ENCODE measurements at places on chromosomes 1 and 21. TPM values are rescaled to one million over a fixed set of nuclear protein-coding genes. Genes with fewer than 3 reads are reported as not detected.
A peak's percentile ranks its signal among the peaks of the same experiment; 100 is the strongest.

LCE3D gene
- not detected for total RNA-seq

LEPR gene
- total RNA-seq = 7.2 TPM

PYHIN1 gene
- total RNA-seq = not detected

S100A10 gene
- 352 TPM for total RNA-seq

AMY1A gene
- not detected for total RNA-seq

NPPB gene
- 146 TPM for total RNA-seq

IQGAP3 gene
- 28.6 TPM for total RNA-seq

ANXA9 gene
- total RNA-seq = not detected

VWA5B1 gene
- 0.38 TPM for total RNA-seq

CDA gene
- total RNA-seq = 1.3 TPM

STUM gene
- 0.04 TPM for total RNA-seq

DNA sequence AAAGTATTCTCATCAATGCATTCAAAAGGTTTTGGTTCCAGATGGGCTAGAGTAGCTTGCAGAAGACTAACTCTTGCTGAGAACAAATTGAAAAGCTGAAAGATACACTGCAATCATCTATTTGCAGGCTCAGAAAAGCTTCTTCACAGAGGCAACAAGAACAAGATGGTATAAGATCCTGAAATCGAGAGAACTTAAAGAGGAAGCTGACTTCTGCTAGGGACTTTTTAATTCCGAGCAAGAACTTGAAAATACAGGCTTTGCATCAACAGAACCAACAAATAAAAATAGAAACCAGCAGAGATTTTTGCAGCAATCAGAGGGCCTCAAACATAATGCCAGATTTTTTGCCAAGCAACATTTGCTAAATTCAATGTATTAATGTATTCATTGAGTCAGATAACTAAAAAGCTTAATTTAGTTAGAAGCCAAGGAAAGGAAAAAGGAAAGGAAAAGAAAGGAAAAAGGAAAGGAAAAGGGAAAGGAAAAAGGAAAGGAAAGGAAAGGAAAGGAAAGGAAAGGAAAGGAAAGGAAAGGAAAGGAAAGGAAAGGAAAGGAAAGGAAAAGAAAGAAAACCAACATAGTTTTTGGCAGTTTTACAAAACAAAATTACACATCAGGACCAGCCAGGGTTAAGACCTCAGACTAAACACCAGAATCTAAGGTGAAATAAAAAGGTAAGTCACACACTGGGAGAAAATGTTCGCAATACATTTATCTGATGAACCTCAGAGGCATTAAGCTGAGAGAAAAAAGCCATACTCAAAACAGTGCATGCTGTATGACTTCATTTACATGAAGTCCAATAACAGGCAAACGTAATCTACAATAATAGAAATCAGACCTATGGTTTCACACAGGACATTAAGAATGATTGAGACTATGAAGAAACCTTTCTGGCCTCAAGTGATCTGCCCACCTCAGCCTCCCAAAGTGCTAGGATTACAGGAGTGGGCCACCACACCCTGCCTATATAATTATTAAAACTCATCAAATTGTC is 42.6 kb downstream of the FAF1 start:
- no peaks in the 10 kb centered on the region for H3K27me3 ChIP-seq
- H3K36me3 ChIP-seq = no peaks in the 10 kb centered on the region
- H3K27ac ChIP-seq = no peak overlapping the region
- DNase-seq = no peak
- H3K4me1 ChIP-seq = no peaks in the 10 kb centered on the region
- no peak overlapping the region for H3K4me3 ChIP-seq

GRCh38 chr1:232911027-232911599 is 39.3 kb upstream of the NTPCR start:
- H3K27me3 ChIP-seq = peaks cover 3% of the 10 kb centered on the region
- no peak for DNase-seq
- no peaks in the 10 kb centered on the region for H3K4me1 ChIP-seq
- H3K27ac ChIP-seq = no peak overlapping the region
- H3K36me3 ChIP-seq = no peaks in the 10 kb centered on the region

DNA sequence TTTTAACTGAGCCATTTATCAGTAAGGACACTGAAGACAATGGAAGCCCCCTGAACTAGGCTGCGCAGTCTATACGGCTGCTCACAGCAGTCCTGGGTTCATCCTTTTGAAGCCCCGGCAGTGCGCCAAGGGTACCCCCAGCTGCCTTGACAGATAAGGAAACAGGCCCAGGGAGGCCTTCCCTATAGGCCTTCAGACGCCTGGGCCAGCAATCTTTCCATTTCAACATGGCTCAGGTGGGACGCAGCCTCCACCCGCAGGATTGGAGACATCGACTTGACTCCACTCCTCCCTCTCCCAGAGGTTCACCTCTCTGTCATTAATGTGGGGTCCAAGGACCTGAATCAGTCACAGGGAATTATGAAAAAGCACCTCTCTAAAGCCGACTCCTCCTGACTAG is 2.8 kb upstream of the LYPD8 start:
- no peaks in the 10 kb centered on the region for H3K36me3 ChIP-seq
- no peaks in the 10 kb centered on the region for H3K27me3 ChIP-seq
- H3K4me3 ChIP-seq = no peak overlapping the region
- no peak overlapping the region for H3K27ac ChIP-seq
- H3K4me1 ChIP-seq = no peaks in the 10 kb centered on the region

GRCh38 chr21:30027986-30028385 is 88.2 kb upstream of the GRIK1 start:
- no peaks in the 10 kb centered on the region for H3K36me3 ChIP-seq
- no peak for DNase-seq
- no peaks in the 10 kb centered on the region for H3K27me3 ChIP-seq
- H3K4me1 ChIP-seq = no peaks in the 10 kb centered on the region

GRCh38 chr1:199691540-199691939 is 336.0 kb upstream of the NR5A2 start:
- no peak for DNase-seq
- no peaks in the 10 kb centered on the region for H3K36me3 ChIP-seq
- H3K4me1 ChIP-seq = peaks cover 8% of the 10 kb centered on the region
- H3K27me3 ChIP-seq = no peaks in the 10 kb centered on the region
- no peak overlapping the region for H3K27ac ChIP-seq
- H3K4me3 ChIP-seq = no peak overlapping the region

DNA sequence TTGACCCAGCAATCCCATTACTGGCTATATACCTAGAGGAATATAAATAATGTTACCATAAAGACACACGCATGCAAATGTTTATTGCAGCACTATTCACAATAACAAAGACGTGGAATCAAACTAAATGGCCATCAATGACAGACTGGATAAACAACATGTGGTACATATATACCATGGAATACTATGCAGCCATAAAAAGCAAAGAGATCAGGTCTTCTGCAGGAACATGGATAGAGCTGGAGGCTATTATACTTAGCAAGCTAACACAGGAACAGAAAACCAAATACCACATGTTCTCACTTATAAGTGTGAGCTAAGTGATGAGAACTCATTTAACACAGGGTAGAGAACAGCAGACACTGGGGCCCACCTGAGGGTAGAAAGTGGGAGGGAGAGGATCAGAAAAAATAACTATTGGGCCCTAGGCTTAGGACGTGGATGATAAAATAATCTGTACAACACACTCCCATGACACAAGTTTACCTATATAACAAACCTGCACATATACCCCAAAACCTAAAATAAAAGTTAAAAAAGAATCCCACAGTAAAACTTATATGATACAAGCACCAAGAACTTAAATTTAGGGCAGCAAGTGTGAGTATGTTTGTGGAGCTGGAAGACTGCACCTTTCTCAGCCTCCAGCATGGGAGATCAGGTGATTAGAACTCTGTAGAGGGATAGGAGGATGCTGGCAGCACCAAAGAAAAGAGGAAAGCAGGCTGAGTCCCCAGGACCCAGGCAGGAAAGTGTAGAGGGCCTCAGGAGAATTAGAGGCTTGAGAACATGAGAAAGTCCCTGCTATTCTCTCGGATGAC is 320.8 kb upstream of the USP24 start:
- H3K4me1 ChIP-seq = no peaks in the 10 kb centered on the region
- H3K27me3 ChIP-seq = no peaks in the 10 kb centered on the region
- DNase-seq = no peak
- H3K27ac ChIP-seq = no peak overlapping the region
- no peaks in the 10 kb centered on the region for H3K36me3 ChIP-seq

DNA sequence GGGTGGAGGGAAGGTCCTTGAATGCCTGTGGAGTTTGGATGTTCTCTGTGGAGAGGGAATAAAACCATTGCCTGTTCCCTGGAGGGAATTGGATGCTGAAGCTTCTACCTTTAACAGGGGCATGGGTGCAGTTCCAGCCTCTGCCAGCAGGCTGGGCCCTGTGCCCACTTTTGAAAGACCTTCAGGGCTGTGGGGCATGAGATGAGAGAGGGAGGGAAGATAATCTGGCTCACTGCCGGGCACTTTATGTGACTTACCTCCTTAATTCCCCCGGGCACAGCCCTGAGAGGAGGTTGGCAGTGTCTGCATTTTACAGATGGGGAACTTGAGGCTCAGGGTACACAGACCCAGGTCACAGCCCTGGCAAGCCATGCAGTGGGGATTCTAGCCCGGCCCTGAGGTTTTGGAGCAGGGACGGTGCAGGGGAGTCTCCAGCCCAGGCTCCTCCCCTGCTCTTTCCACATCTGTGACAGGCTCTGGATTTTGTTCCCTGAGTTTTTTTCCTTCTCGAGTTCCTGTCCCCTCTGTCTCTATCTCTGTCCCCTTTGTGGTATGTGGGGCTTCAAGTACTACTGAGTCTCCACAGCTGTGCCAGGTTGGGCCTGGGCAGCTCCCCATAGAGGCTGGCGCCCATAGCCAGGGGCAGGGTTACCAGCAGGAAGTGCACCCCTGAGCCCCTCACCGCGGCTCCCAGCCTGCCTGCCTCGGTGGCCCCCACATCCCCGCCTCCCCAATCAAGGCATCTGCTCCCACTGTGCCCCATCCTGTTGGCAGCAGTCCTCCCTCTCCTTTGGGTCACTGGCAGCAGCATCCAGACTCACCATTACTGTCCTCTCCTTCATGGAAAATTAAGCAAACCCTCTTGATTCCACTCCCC is 14.0 kb upstream of the THEMIS2 start:
- H3K27me3 ChIP-seq = no peaks in the 10 kb centered on the region
- no peak overlapping the region for H3K27ac ChIP-seq
- DNase-seq = peak; percentile 96
- H3K36me3 ChIP-seq = no peaks in the 10 kb centered on the region

DNA sequence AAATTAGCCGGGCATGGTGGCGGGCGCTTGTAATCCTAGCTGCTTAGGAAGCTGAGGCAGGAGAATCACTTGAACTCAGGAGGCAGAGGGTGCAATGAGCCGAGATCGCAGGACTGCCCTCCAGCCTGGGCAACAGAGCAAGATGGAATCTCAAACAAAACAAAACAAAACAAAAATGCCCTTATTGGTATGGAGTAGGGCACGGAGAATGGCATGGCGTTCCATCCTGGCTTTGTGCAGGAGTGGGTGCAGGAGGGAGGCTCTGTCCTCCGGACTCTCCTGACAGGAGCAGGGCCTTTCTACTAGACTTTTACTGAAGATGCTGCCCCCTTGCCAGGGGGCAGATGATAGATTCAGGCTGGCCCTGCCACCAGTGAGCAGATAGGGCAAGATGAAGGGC is 1.0 kb downstream of the TMEM61 start:
- no peak for DNase-seq
- no peak overlapping the region for H3K4me3 ChIP-seq
- H3K36me3 ChIP-seq = no peaks in the 10 kb centered on the region
- H3K4me1 ChIP-seq = no peaks in the 10 kb centered on the region
- no peak overlapping the region for H3K27ac ChIP-seq
- H3K27me3 ChIP-seq = peaks cover 36% of the 10 kb centered on the region

DNA sequence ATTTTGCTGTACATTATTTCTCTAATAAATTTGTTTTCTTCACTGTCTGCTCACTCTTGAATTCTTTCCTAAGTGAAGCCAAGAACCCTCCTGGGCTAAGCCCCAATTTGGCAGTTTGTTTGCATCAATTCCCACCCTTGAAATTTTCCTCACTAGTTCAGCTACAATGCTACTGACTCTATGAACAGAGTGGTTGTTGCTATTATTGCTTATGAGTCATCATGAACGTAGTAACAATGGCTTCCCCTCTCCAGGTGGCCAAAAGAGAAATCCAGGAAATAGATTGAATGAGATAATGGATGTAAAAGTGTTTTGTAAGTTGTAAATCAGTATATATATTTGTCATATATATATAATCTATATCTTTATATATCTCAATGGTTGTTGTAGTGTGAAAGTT is 193.0 kb downstream of the URB2 start:
- H3K27me3 ChIP-seq = no peaks in the 10 kb centered on the region
- no peak for DNase-seq
- no peaks in the 10 kb centered on the region for H3K4me1 ChIP-seq
- H3K36me3 ChIP-seq = no peaks in the 10 kb centered on the region
- peak overlapping the region; percentile 19 for H3K4me3 ChIP-seq

- H3K36me3 ChIP-seq = no peaks in the 10 kb centered on the region
- H3K27me3 ChIP-seq = no peaks in the 10 kb centered on the region
- no peak for DNase-seq
- H3K27ac ChIP-seq = no peak overlapping the region
- no peaks in the 10 kb centered on the region for H3K4me1 ChIP-seq
These were observed 138.9 kb downstream of the NR5A2 start for GRCh38 chr1:200166411-200166810.

GRCh38 chr1:110328274-110328673 is 10.9 kb upstream of the RBM15 start:
- no peak for DNase-seq
- no peaks in the 10 kb centered on the region for H3K27me3 ChIP-seq
- no peaks in the 10 kb centered on the region for H3K36me3 ChIP-seq
- H3K27ac ChIP-seq = no peak overlapping the region

GRCh38 chr1:241396747-241397681 is 40.0 kb upstream of the RGS7 start:
- no peak overlapping the region for H3K27ac ChIP-seq
- no peaks in the 10 kb centered on the region for H3K4me1 ChIP-seq

- no peak overlapping the region for H3K27ac ChIP-seq
- no peaks in the 10 kb centered on the region for H3K36me3 ChIP-seq
- DNase-seq = no peak
- no peak overlapping the region for H3K4me3 ChIP-seq
These were observed 2.0 kb downstream of the HCN3 start for GRCh38 chr1:155279268-155279667.

- no peaks in the 10 kb centered on the region for H3K36me3 ChIP-seq
- H3K4me1 ChIP-seq = no peaks in the 10 kb centered on the region
- DNase-seq = peak; percentile 96
- no peak overlapping the region for H3K27ac ChIP-seq
These were observed 39.8 kb downstream of the HTR6 start for GRCh38 chr1:19704247-19705113.

GRCh38 chr1:152036267-152037216 is at the start of gene S100A11:
S100A11 (minus strand) TSS chr1:152037004; CDS start chr1:152036915, 89 bp downstream.
- DNase-seq = peak; percentile 91
- no peak within 1 kb of the TSS for H3K27ac ChIP-seq
- H3K27me3 ChIP-seq = peaks cover 23% of the 10 kb centered on the region
- peaks cover 8% of the 10 kb centered on the region for H3K4me1 ChIP-seq
- H3K36me3 ChIP-seq = peaks cover 22% of the 10 kb centered on the region

- no peaks in the 10 kb centered on the region for H3K4me1 ChIP-seq
- no peaks in the 10 kb centered on the region for H3K36me3 ChIP-seq
- DNase-seq = no peak
- H3K27me3 ChIP-seq = no peaks in the 10 kb centered on the region
- no peak overlapping the region for H3K27ac ChIP-seq
- no peak overlapping the region for H3K4me3 ChIP-seq
These were observed 105.1 kb upstream of the DPH5 start for GRCh38 chr1:101130673-101131072.
